Cardiac muscle cell (in vitro differentiated cells and primary cell): ENCODE measurements at places on chromosomes 2 and 18. TPM values are rescaled to one million over a fixed set of nuclear protein-coding genes. Genes with fewer than 3 reads are reported as not detected.
A peak's percentile ranks its signal among the peaks of the same experiment; 100 is the strongest.

DNA sequence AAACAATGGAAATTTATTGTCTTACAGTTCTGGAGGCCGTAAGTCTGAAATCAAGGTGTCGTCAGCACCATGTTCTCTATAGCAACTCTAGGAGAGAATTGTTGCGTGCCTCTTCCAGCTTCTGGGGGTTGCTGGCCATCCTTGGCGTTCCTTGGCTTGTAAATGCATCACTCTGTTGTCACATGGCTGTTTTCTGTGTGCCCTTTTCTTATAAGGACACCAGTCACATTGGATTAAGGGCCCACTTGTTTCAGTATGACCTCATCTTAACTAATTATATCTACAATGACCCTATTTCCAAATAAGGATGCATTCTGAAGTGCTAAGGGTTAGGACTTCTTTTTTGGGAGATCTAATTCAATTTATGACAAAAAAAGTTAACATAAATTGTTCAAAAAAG lies 1.4 kb upstream of the PLEK start:
- no peaks in the 10 kb centered on the region for H3K36me3 ChIP-seq
- H3K27me3 ChIP-seq, result no peaks in the 10 kb centered on the region
- no peak for DNase-seq
- H3K4me1 ChIP-seq, result peaks cover 12% of the 10 kb centered on the region
- H3K4me3 ChIP-seq, result no peak overlapping the region

The C1QL2 gene
- total RNA-seq, result 0.18 and 0.30 TPM in 2 replicates

The ESCO1 gene
- 12.6 and 18.3 TPM in 2 replicates for total RNA-seq

- peak overlapping the region; percentile 90 for H3K27ac ChIP-seq
- no peaks in the 10 kb centered on the region for H3K27me3 ChIP-seq
- no peaks in the 10 kb centered on the region for H3K36me3 ChIP-seq
- peak; percentile 89 for DNase-seq
Observed at GRCh38 chr2:169828141-169828811, 1.0 kb downstream of the UBR3 start.

The TRAF3IP1 gene
- total RNA-seq, result 8.3 and 13.9 TPM in 2 replicates
